Midbrain (tissue), 1 donor: ENCODE measurements at places on chromosomes 5 and 9.

DNA sequence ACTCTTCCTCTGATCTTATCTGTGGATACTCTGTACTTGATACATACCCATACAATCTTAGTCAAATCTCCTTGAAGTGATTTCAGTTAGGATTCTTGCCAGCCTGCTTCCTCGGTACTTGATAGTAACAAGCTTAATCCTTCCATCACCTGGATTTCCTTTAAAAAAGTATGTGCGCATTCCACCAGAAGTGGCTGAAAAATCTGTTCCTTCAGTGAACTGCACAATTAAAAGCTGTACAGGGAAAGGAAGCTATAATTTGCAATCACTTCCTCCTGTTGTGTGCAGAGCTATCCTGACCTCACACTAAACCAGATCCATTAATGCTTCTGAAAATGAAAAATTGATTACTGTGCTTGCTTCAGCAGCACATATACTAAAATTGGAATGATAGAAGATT lies 47.3 kb downstream of the PWWP2A start:
- DNase-seq, result no peak

DNA sequence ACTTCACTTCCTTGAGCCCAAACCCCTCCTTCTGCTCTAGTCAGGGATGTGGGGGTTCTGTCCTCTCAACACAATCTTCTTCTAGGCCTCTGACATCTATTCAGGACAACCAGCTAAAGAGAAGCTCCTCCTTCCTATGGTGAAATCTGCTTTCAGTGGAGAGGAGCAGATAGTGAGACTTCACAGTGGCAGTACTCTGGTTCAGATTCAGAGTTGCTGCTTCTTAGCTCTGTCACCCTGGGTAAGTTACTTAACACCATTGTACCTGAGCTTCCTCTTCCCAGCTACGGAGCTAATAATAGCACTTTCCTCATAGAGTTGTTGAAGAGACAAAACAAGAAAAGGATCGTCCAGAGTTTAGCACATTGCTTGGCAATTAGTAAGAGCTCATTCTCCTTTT lies 77.3 kb upstream of the LARP1 start:
- DNase-seq, result no peak

- DNase-seq, result no peak
These were observed 157.1 kb upstream of the MPDZ start for GRCh38 chr9:13436591-13436990.

DNA sequence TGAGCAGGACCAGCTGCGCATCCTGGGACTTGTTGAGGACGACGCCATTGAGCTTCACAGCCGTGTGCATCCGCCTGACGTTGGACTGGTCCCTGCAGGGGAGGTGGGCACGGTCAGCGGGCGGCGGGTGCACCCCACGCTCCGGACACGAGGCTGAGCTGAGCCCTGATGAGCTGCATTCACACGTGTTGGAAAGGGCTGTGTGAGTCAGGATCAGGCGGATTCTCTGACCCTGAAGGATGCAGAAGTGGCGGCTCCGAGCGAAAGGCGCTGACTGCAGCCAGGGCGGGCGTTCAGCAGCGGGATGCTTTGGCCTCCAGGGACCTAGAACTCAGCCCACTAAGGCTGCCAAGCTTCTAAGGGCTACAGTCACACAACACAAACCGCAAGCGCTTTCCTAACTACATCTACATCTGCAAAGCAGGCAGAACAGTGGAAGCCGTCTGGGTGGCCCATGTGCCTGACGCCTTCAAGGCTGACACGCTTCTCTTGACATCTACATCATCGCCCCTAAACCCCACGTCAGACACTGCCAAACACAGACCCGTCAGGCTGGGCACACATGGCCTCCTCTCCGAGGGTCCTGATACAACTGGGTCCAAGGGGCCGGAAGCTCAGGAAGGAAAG lies 44.9 kb downstream of the NKD2 start:
- DNase-seq, result no peak

GRCh38 chr9:89606049-89606623 lies 1.3 kb downstream of the GADD45G start:
- DNase-seq, result peak; percentile 37

DNA sequence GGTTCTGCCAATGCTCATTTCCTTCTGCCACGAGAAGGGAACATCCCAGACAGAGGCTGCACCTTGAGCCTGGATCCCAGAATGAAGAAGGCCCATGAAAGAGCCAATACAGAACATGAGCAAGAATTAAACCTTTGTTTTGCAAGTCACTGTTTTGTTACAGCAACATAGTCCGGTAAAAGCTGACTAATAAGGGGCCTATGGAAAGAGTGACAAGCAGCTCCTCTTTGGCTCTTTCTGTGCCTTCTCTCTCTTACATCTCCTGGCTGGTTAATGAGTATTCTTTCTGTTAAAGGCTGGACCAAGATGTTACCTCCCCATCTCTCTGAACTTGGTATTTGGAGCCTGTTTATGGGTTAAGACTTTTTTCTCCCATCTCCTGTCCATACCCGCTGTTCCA lies 10.8 kb downstream of the GFRA3 start:
- no peak for DNase-seq

- no peak for DNase-seq
These were observed 428.4 kb upstream of the MPDZ start for GRCh38 chr9:13707612-13708576.

GRCh38 chr5:50752800-50753199 lies 86.4 kb downstream of the PARP8 start:
- no peak for DNase-seq

DNA sequence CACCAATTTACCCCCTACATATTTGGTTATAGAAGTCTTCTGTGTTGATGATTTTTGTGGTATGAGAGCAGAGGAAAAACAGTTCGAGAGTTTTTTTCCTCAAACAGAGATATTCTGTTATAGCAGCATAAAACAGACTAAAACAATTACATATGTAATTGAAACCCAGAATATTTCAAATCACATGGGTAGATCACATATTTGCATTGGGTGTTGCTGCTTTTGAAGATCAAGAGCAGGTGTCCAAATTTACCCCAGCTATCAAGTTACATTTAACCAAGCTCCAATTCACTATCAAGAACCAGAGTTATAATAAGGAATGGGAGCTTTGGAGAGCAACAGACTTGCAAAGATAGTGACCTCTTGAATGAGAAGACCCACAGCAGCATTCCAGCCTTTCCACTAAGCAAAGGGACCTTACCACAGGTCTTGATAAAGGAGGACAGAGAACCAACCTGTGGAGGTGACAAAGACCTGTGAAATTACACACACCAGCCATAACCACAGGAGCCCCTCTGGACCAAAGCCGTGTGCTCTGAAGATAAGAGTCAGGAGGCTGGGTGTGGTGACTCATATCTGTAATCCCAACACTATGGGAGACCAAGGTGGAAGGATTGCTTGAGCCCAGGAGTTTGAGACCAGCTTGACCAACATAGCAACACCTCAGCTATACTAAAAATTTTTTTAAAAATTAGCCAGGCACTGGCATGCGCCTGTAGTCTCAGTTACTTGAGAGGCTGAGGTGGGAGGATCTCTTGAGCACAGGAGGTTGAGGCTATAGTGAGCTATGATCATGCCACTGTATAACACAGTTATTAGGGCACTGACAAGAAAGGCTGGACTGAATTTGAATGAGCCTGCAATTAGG lies 4.0 kb upstream of the CCL28 start:
- DNase-seq, result no peak

DNA sequence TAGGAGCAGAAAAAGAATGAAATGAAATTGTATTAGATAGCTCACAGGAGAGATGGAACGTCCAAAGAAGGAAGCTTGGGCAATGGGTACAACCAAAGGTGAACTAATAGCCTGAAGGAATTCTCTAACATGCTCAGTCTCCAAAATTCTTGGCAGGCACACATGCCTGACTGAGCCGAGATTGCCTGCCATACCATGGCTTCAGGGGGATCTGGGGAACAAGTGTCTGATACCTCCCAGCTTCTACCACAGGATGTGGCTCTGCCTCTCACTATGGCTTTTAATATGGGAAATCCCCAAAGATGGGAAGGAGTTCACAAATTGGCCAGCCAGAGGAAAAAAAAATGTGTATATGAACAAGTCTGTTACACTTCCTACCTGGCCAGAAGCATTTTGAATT lies 3.6 kb upstream of the PALM2AKAP2 start:
- no peak for DNase-seq

- DNase-seq, result no peak
These were observed 2.0 kb downstream of the ASTN2 start for GRCh38 chr9:117412841-117413240.
